ENCODE measurements at places on chromosomes 3 and 15.

DNA sequence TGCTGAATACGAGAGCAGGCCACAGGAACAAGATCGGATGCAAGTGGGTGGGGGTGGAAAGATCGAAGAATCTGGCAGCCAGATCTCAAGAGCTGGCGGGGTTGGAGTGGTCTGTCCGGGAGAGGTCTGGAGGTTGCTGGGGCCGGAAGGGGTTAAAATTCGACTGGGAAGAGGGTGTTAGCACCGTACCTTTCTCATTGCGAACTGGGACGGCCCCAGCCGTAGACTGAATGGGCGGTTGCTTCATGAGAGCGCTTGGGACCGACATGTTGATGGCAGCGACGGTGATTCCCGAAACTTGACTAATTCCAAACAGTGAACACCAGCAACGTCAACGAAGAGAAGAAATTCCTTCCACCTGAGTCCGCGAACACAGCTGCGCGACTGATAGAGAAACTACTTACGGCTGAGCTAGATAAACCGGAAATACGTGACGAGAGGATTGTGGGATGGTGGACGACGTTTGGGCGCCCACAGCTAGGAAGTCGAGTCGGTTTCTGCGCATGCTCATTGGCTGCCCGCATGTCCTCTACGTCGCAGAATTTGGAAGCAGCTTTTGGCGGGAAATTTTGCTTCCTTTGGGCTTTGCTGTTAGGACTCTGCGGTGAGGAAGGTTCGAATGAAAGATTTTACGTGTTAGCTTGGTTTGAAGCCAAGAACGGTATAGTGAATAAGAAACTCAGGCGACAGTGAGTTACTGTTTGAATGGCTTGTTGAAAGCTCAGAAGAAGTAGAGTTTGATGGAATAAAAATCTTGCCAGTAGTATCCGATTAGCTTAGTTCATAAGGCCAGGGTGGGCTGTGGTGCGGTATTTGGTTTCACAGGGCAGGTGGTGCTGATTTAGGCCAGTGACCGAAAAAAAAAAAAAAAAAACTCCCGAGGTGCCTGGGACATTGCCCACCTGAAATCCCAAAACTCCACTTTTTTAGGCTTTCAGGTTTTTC lies at the start of gene MFAP1:
Gene MFAP1 (minus strand): TSS at position 389 of the 945 bp plus-strand sequence. CDS start 121 bp downstream, at position 268.
- peak; percentile 71 for DNase-seq

GRCh38 chr3:72311425-72311824 lies 526.5 kb upstream of the PROK2 start:
- no peak for DNase-seq

DNA sequence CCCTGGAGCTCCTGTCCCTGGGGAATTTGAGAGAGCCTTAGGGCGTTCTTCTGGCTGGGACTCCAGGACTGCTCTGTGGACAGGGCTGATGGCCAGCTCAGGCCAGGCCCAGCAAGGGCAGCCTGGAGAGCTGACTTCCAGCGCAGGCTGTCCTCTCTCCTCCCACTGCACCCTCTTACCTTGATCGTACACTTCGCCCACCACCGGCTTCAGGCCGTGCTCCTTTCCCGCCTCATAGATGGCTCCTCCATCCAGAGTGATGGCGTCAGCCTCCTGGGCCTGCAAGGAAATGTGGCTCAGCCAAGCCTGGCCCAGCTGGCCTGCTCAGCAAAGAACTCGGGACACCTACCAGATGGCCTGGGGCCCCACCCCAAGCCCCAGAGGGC lies 3.1 kb downstream of the MELTF start:
- DNase-seq = no peak

DNA sequence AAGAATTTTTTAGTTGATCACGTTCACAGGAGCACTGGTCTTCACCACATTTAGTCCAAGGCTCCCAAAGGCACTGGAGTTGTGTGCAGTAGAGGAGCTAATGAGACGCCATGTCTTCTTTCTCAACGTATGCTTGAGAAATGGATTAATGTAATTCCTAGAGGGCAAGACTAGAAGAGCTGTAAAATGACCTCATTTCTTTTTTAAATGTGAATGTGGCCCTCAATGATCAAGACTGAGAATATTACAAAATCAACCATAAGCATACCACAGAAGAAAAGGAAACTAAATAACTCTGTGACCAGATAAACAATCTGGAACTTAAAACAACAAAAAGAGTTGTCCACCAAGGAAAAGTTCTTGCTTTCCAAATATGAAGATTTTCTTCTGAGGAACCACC lies 112.1 kb upstream of the THBS1 start:
- no peak for DNase-seq

- DNase-seq = no peak
These were observed 25.5 kb upstream of the AADAC start for GRCh38 chr3:151788401-151788800.
